Right hindlimb (tissue), 1 donor: ENCODE measurements at places on chromosomes 2 and 18.

GRCh38 chr18:22739789-22740188, 193.3 kb upstream of the RBBP8 start:
- DNase-seq: no peak

- no peak for DNase-seq
Observed at GRCh38 chr18:78601349-78601748, 378.3 kb upstream of the SALL3 start.

GRCh38 chr2:67142071-67142470, 255.1 kb upstream of the ETAA1 start:
- no peak for DNase-seq

- no peak for DNase-seq
Observed at GRCh38 chr2:118103951-118104940, 16.0 kb downstream of the INSIG2 start.

GRCh38 chr2:48927355-48927754, 171.8 kb upstream of the LHCGR start:
- no peak for DNase-seq

DNA sequence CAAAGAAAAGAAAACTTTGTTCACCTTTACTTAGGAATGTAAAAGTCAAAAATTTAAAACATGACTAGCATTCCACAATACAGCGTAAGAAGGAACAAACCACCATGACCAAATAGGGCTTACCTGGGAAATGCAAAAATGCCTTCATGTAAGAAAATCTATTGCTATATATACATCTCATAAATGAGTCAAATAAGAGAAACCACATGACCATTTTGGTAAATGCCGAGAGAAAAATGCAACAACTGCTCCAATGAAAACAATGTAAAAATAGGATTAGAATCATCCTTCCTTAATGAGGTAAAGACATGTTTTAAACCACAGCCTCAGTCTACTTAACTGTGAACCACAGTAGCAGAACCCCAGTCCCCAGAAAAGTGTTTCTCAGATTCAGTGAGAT, 49.4 kb downstream of the TGOLN2 start:
- no peak for DNase-seq

GRCh38 chr2:43075054-43075593, 151.3 kb downstream of the ZFP36L2 start:
- peak; percentile 91 for DNase-seq

- DNase-seq: no peak
Observed at GRCh38 chr2:240795454-240795853, 24.6 kb downstream of the KIF1A start.

DNA sequence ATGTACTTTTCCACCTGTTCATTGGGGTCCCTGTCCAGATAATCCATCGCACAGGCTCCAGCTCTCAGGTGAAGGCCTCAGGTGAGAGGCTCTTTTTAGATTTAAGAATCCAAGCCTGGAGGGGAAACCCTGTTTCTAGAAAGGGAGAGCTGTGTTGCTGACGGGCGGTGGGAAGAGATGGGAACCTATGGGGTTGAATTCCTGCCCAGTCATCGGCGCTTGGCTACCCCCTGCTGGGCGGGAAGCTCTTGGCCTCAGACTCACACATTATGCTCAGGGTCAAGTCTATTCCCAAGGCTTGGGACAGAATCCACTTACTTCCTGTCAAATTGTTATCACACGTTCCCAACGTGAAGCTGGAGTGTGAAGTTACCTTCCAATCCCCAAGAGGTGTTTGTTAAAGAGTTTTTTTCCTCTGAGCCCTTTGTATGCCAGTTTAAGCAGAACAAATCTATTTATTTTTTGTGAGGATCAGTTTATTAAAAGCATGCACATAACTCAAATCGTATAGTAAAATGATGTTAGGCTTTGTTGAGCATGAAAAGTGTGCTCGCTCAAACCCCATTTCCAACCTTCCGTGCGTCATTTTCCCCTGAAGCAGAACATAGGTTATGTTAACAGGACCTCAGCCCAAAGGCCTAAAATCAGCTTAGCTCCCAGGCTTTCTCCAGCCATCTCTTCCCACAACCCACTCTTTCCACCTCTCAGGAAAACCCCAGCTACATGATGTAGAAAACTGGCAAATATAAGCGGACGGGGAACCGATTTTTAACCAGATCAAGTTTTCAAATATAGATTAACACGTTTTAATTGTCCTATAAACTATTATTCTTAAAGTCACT, 181.7 kb upstream of the ETAA1 start:
- DNase-seq: peak; percentile 28

- DNase-seq: peak; percentile 20
Observed at GRCh38 chr2:37993143-37993542, 68.1 kb downstream of the RMDN2 start.

DNA sequence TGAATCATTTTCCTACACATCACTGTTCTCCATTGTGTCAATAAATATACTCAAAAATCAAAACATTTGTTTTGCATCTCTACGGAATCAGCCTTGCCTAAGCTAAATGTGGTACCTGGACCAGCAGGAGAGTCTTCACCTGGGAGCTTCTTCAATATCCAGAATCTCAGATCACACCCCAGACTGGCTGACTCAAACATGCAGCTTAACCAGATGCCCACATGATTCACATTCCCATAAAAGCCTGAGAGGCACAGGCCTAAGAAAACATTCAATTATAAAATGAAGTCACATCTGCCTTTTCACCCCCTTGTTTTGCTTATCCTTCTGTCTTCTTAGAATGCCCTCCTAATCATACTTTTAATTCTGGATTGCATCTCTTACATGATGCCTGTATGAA, 1045.5 kb upstream of the NXPH2 start:
- no peak for DNase-seq

DNA sequence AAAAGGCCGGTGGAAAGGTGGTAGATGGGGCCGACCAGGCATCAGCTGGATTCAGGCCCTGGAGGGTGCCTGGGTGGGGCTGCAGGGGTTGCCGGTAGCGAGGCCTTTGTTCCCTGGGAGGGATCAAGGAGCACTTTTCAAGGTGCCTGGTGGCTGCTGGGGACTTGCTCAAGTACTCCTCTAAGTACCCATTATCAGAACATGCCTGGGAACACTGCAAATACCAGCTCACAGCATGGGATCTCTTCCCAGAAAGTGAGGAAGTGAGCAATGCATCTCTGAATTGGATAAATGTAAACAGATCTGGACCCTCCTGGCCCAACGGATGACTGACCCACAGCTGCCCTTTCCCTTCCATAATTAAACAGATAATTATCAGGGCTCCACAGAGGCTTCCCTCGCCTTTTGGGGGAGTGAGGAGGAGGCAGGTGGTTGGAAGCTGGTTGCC, 210.5 kb downstream of the SH3RF3 start:
- DNase-seq: peak; percentile 9

GRCh38 chr2:222423186-222423585, 1.2 kb upstream of the SGPP2 start:
- DNase-seq: no peak

DNA sequence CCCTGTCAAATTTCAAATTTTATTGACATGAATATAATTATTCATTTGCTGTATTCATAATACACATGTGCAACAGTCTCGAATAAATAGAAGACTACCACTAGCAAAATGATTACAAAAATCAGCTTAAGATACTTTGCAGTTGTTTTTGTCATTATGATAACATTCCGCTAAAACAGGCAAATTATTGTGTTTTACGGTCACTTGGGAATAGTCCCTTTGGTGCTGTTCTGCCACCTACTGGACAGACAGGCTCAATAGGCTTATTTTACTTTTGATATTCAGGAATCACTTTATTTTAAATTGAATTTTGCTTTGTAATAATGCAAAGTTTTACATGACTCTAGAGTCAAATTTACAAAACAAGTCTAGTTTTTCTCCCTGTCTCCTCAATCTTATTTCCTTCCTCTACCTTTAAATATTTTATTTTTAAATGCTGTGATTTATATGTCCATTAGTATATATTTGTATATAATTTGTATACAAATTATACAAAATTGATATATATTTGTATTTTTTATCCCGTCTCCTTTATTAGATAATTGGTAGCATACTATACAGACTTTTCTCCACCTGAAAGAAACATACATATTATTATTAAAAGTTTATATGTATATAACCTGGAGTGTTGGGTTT, 456.3 kb downstream of the DLGAP1 start:
- no peak for DNase-seq

GRCh38 chr2:9300214-9300613, 93.6 kb downstream of the ASAP2 start:
- no peak for DNase-seq

- DNase-seq: no peak
Observed at GRCh38 chr18:13643261-13643751, 83.1 kb downstream of the FAM210A start.

GRCh38 chr2:132252191-132252893, 90.6 kb upstream of the ANKRD30BL start:
- DNase-seq: no peak

DNA sequence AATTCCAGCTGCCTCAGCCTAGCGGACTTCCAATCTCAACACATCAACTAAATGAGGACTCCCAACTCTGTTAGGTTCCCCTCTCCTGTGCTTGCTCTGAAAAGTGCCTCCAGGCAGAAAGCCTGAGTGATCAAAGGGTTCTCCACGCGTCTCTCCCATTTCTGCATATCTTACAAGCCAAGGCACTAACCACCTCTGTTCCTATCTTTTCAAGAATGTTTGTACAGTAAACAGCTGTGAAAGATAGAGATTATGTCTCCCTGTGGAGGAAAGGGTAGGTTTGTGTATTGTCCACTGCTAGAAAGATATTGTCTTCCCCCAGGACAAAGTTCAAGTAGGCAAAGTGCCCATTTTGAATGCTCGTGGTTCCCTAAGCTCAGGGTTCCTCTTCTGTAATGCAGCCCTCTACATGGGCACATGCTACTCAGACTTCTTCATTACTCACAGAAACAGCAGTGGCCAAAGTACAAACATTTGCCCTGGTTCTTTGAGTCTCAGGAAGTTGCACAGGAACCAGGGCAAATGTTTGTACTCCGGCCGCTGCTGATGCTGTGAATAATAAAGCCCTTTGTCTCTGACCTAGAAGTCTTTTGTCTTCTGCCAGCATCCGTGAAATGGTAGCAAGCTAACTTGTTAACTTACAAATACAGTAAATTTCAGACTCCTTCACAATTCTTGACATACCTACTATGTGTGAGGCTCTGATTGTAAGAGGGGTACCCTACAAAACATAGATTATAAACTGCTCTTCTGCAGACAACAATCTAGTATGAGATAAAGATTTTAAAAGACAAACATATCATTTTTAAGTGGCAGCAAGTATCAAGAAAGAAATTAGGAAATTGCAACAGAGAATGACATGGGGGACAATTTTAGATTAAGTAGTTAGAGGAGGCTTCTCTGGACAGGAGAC, 44.5 kb downstream of the PKDCC start:
- DNase-seq: no peak

DNA sequence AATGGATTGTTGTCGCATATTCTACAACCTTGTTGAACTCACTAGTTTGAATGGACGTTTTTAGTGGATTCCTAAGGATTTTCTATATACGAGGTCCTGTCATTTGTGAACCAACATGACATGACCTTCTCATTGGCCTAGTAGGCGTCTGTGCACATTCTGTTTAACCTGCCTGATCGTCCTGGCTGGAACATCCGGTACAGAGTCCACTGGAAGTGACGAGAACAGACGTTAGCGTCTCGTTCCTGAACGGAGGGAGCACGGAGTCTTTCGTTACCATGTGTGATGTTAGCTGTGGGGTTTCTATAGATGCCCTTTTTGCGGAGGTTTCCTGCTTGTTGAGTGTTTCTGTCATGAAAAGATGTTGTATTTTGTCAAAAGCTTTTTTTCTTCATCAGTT, 61.9 kb downstream of the SLC66A2 start:
- no peak for DNase-seq

- no peak for DNase-seq
Observed at GRCh38 chr2:186874713-186875112, 25.7 kb upstream of the ZSWIM2 start.

GRCh38 chr2:47225061-47225783, 70.1 kb upstream of the STPG4 start:
- DNase-seq: peak; percentile 84

DNA sequence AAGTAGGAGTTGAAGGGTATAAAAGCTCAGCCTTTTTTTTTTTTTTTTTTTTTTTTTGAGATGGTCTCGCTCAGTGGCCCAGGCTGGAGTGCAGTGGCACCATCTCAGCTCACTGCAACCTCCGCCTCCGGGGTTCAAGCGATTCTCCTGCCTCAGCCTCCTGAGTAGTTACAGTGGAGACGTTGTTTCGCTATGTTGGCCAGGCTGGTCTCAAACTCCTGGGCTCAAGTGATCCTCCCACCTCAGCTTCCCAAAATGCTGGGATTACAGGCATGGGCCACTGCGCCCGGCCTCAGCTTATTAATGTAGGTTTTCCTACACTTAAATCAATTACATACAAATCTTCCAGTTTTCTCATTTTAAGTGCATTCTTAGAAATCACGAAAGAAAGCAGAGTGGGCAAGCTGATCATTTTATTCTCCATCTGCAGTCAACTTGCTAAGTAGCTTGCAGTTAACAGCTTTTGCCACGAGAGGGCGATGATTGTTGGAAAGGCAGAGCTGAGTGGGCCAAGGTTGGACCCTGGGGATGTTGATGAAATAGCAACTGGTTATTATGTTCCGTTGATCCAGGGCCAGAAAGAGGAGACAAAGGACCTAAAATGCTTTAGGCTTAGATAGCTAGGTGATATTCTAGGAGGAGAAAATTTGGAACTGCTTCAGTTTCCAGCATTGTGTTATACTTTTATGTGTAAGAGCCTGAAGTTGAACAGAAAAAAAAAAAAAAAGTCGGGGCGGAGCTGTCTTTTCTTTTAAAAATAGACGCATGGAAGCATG, 234.4 kb upstream of the EPAS1 start:
- peak; percentile 82 for DNase-seq

GRCh38 chr2:113822087-113822815, 65.8 kb upstream of the SLC35F5 start:
- no peak for DNase-seq

GRCh38 chr2:100884145-100884621, 64.2 kb downstream of the NPAS2 start:
- no peak for DNase-seq

DNA sequence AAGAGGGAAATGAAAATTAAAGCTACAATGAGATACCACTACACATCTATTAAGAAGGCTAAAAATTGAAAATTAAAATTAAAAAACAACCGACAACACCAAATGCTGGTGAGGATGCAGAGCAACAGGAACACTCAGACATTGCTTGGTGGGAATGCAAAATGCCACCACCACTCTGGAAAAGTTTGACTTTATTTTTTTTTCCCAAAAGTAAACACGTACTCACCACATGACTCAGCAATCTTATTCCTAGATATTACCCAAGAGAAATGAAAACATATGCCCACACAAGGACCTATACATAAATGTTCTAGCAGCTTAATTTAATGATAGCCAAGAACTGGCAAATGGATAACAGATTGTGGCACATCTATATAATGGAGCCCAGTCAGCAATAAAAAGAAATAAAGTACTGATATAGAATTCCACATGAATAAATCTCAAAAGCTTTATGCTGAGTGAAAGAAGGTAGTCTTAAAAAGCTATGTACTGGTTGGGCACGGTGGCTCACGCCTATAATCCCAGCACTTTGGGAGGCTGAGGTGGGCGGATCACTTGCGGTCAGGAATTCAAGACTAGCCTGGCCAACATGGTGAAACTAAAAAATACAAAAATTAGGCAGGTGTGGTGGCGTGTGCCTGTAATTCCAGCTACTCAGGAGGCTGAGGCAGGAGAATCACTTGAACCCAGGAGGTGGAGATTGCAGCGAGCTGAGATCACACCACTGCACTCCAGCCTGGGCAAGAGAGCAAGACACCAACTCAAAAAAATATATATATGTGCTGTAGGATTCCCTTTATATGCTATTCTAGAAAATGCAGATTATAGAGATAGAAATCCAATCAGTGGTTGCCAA, 4.2 kb upstream of the PROC start:
- DNase-seq: no peak
